ENCODE measurements at places on chromosomes 7 and 10.
A peak's percentile ranks its signal among the peaks of the same experiment; 100 is the strongest.

DNA sequence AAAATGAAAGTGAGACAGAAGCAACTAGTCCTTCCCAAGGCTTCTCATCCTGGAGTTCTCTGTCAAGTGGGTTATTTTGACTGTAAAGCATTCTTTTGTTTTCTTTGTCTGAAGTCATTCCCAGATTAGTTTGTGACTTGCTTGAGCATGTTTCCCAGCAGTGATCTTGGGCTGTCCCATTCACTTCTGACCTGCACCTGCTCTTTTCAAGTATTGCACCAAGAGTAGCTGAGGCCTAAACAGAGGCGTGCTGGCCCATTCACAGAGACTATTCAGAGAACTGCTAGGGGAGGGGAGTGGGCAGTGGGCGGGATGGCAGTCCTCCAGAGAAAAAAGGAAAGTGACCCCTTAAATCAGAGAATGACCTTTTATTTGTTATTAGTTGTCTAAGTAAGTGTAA is 61.3 kb downstream of the CACNA2D1 start:
- DNase-seq = no peak

DNA sequence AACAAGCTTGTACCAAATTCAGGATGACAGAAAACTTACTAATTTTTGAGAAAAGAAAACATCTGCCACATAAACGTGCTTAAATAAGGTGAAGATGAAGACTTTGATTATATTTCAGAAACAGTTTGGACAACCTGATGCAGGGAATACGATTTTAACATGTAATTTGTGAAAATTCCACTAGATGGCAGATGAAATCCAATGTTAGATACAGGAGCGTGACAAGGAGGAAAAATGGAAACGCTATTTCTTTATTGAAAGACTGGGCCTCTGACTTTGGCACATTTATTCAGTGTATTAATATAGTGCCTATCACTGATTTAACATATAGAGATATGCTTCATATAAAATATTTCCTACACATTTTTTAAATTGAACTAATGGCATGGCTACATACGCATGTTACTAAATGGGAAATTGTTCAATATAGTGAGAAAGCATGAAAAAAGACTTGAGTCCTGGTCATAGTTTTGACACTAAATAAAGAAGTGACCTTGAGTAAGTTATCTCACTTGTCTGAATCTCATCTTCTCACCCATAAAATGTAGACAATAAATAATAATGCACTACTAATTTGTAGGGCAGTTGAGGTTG is 60.7 kb downstream of the CD36 start:
- peak; percentile 82 for DNase-seq

- no peak for DNase-seq
Observed at GRCh38 chr10:112177247-112177646, 6.3 kb downstream of the GPAM start.

DNA sequence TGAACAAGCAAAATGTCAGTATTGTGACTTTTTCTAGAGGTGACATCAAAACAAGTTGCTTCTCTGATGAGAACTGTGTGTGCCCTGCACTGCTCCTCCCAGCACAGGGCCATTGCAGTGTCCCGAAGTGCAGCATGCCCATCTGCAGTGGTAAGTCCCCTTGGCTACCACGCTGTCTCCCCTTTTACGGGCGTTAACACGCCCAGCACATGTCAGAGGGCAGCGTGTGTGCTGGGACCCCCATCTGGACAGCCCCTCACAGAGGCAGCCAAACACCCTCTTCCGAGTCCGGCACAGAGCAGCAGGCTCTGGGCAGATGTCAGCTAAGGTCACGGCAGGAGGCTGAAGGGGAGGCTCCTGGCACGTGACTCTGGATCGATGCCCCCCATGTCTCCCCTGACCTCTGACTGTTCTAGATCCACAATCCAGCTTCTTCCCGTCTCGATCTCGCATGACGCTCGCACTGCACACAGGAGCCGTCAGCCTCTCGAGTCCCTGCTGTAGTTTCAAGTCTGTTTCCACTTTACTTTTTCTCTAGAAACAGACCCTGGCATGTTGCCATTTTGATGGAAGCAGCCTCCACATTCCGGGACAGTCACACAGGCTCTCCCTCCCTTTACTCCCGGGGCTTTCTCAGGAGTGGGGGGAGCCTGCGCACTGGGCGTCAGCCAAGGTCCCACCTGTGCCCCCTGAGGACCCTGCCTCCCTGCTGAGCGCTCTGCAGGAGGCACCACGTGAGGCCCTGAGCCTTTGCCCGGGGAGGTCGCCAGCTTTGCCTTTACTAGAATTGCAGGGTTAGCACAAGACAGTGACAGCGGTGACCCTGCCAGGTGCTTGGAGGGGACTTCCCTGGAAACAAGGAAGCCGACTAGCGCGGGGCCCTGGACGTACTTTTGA is 133.8 kb downstream of the TCERG1L start:
- peak; percentile 59 for DNase-seq
